DND-41 (cell line): ENCODE measurements at places on chromosomes 3 and 15.

DNA sequence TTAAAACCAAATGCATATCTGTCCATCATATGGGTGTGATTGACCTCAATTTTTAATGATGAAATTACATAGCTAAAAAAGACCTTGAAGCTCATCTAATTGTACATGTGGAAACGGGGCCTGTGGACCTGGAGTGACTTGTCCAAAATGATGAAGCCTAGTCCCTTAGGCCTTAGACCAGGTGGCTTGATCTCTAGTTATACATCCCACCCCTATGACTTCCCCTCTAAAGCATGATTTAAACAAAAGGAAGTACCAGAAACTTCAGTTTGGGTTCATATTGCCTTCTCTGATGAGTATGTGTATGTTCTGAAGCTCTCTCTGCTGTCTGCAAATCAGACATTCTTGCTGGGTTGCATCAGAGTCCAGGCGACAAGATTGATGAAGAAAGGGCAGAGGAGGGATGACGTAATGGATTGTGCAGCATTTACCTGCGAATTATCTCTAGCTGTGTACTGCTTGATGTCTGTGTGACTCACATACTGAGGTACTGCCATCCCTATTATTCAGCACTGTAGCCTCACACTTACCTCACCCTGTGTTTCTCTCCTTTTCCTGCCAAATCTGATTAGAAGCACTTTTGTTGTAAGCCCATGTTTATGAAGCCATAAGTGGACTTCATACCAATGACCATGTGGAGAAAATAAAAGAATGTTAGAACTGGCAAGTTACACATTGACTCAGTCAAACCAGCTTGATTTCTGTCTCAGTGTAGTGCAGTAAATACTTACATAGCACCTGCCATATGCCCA lies 111.5 kb downstream of the FILIP1L start:
- no peak for DNase-seq

DNA sequence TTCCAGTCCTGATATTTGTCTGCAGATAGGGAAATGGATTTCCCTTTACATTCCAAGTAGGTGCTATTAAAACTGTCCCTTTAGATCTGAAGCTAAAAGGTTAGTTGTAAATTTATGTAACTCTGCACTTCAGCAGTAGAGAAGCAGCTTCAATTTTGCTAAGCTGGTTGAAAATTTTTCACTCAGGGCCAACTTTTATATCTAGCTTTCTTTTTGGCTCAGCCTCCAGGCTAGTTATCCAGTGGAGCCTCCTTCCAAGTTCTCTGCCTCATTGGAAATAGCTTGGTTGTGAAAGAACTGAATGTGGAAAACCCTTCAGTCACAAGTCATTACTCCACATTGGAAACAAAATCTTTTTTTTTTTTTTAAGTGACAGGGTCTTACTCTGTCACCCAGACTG lies 8.2 kb upstream of the ZNF660 start:
- DNase-seq: no peak

DNA sequence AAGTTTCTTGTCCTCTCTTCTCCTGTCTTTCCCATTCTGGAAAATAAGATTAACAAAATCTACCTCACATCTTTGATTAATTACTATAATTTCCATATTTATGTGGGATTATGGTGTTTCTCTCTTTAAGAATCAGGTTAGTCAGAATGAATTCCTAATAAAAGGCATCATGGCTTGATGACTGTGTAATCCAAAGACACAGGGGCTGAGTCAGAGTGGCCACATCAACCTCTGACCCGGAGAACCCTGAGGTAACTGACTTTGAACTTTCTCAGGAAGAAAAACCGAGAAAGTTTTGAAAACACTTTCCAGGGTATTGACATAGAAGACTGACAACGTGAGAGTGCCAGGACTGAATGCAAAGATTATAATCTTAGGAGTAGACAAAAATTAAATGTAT lies 170.3 kb upstream of the MCTP2 start:
- DNase-seq: no peak

DNA sequence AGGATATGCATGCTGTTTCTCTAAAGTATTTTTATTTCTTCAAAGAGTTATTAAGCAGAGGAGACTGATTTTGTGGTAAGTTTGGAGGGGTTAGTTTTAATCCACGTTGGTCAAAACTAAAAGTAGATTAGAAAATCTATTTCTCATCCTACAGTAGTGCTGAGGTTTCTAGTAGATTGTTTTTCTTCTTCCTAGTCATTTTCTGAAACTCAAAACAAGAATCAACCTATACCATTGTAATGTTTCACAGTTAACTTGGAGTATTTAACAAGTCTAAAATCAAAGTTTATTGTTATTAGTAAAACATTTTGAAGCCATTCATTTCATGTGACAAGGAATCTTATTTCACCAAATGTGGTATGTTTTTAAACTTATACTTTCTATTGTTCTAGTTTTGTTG lies 57.9 kb downstream of the RBM6 start:
- DNase-seq: no peak

DNA sequence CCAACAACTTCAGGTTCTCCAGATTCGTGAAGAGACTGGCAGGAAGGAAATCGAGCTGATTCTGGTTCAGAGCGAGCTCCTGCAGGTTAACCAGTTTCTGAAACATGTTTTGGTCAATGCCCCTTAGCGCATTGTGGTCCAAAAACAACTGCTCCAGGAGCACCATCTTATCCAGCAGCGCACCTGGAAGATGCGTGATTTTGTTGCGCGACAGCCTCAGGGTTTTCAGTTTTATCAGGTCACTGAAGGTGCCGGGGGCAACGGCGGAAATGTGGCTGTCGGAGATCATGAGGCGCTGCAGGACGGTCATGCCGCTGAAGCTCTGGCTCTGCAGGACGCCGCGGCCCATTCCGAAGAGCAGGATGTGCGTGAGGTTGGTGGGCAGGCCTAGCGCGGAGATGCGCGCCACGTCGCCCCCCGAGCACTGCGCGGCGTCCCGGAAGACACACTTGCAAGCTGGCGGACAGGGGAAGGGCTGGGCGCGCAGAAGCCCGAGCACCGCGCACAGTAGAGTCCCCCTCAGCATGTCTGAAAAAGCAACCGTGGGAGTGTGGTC lies 1.2 kb downstream of the GP5 start:
- DNase-seq: peak; percentile 57

- DNase-seq: no peak
Observed at GRCh38 chr3:67389176-67389575, 265.2 kb downstream of the SUCLG2 start.
